ENCODE measurements at places on chromosomes 1 and 21.
A peak's percentile ranks its signal among the peaks of the same experiment; 100 is the strongest.

DNA sequence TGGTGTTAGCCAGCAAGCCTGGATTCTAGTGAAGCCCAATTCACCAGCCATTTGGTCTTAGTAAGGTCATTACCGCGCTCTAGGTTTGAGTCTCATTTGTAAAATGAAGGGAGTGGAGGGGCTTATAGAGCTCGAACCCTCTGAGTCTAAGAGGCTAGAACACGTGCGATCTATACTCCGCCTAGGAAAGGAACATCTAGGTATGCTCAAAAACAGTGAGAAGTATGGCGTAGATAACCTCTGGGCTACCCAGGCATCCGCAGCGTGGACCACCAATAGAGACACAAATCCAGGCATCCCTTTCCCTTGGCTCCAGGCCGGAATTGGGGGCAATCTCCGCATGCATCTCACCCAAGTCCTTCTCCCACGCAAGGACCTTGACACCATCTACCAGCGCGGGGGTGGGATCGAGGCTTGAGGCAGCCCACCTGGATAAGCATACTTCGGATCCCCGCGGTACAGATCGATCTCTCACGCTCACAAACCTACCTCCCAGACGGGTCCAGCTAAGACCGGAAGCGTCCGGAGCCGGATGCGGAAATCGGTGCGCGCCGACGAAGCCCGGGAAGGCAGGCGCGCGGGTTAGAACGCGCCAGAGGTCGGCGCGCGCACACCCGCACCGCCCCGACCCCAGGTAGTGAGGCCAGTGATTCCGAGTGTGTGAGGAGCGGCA is at the start of gene METTL25B:
Gene METTL25B (plus strand): TSS at position 544 of the 673 bp plus-strand sequence. CDS start 636 bp downstream, outside the sequence.
- peak; percentile 90 for DNase-seq

DNA sequence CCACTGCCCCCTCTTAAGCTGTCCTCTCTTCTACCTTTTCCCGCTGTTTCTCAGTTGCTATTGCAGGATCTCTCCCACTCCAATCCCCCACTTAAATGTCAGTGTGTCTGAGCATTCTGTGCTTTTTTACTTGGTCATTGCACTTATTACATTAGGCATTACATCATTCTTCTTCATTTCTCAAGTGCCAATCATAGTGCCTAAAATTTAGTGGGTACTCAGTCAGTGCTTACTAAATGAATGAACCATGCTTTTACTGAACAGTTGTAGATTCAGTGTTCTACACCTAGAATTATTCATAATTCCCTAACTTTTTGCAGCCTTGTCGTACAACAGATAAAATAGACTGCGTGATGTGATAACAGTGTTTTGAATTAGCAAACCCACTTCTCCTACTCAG is 19.4 kb downstream of the ARMH1 start:
- DNase-seq: no peak

GRCh38 chr1:93596329-93597089 is 85.1 kb downstream of the BCAR3 start:
- DNase-seq: no peak

GRCh38 chr21:33857846-33858666 is 57.5 kb downstream of the ATP5PO start:
- no peak for DNase-seq

DNA sequence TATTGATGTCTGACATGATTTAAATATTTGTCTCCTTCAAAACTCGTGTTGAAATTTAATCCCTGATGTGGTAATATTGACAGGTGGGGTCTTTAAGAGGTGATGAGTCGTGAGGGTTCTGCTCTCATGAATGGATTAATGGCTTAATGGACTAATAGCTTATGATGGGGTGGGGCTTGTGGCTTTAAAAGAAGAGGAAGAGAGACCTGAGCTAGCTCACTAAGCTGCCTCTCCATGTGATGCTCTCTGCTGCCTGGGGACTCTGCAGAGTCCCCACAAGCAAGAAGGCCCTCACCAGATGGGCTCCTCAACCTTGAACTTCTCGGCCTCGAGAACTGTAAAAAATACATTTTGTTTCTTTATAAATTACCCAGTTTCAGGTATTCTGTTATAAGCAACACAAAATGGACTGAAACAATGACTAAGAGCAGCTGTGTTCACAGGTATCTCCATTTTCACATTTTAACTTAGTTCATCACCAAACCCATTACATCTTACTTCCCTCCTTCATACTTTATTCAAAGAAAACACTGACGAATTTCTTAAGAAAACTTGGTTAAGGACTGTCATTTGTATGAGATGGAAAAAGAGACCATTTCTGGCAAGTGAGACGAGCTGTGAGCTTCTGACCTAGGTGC is 12.1 kb upstream of the AIM2 start:
- no peak for DNase-seq

DNA sequence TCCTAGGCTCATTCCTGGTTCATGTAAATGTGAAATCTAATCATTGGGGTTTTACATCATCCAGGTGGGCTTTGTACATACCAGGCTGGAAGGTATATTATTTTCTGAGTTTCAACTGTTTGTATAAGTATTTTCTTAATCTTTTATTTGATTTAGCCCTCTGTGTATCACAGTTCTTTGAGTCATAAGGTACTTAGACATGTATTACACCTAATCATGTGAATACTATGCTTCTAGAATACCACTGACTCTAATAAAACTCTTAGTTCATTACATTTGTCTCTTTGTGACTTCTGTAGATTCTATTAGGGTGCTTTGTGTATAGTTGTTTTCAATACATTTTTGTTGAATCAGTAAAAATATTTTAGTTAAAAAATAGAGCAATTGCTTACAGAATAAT is 92.8 kb downstream of the ZFYVE9 start:
- no peak for DNase-seq

- no peak for DNase-seq
Measured at GRCh38 chr1:196034080-196034706, 574.0 kb downstream of the KCNT2 start.

DNA sequence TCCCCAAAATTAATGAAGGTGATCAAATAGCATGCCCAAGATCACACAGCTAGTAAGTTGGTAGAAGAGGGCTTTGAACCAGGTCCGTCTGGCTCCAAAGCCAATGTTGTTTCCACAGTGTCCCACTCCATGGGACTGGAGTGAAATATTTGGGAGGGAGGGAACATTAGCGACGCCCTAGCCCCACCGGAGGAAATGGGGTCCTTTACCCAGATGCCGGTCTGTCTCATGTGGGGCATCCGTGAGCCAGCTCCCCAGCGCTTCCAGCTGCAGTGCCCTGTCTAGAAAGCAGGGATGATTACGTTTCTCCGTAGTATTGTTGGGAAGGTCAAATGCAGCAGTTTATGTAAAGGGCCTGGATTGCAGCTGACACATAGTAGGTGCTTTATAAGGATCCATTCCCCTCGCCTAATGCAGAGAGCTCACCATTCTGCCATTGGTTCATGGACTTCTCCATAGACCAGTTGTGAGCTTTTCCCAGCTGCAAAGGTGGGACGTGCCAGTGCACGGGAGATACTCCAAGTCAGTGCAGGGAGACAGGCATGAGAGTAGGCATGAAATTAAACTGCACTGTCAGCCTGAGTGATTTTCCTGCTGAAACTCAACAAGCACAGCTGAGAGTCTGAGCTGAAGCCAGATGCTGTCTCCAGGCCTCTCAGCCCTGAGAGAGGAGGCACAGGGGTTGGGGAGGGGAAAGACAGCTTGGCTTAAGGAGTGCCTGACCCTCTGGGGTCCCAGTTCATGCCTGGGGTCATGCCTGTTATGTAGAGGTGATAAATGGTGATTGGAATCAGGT is 24.7 kb downstream of the QSOX1 start:
- DNase-seq: no peak

- DNase-seq: no peak
Measured at GRCh38 chr21:38897532-38898421, 92.0 kb downstream of the ETS2 start.

DNA sequence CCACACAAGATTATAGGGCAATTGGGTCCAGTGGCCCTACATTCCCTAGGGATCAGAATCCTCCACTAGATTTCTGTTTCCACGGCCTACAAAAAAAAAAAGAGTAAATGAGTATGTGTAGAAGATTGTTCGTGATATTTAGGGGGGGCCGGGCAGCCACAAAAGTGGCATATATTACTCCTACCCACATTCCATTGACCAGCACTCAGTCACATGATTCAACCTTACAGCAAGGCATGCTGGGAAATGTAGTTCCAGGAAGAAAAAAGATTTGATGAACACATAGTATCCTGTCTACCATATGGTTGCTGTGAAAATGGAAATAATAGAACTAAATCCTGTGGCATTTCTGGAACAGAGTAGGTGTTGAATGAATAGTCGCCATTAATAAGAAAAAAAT is 43.4 kb upstream of the GJB5 start:
- peak; percentile 4 for DNase-seq

GRCh38 chr21:36113647-36114428 is 21.0 kb upstream of the CBR3 start:
- peak; percentile 82 for DNase-seq

- no peak for DNase-seq
Measured at GRCh38 chr1:228410015-228410414, 3.4 kb upstream of the TRIM11 start.

DNA sequence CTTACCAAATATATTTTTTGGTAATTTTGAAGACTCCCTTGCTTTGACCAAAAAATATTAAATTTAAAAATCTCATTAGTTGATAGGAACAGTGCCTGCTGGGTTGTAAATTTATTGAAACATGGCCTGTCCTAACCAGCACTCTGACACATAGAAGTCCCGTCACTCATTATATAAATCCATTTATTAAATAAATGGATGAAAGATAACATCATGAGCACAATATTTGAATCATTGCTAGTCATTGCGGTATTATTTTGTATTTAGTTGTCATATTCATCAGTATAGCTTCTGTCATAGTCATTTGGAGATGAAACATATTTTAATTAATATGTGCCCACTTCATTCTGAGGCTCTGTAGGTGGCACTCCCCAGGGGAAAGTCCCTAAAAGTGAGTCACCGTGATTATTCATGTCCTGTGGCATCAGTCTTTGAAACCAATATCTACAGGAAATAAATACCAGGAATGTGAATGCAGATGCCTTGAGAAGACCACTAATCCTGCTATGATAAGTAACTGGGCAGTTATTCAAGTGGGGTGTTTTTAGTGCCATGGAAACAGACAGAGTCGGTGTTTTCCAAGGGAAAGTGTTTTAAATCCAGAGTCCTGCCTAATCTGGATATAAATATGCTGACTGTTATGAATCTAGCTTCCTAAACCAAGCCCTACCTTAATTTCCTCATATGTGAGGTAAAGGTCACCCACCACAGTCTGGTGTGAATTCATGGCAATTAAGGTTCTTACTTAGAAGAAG is 302.0 kb downstream of the DUSP10 start:
- DNase-seq: peak; percentile 88

GRCh38 chr1:10161541-10162290 is 48.7 kb upstream of the KIF1B start:
- DNase-seq: no peak

- DNase-seq: peak; percentile 33
Measured at GRCh38 chr1:94025383-94026340, 95.3 kb downstream of the ABCA4 start.

DNA sequence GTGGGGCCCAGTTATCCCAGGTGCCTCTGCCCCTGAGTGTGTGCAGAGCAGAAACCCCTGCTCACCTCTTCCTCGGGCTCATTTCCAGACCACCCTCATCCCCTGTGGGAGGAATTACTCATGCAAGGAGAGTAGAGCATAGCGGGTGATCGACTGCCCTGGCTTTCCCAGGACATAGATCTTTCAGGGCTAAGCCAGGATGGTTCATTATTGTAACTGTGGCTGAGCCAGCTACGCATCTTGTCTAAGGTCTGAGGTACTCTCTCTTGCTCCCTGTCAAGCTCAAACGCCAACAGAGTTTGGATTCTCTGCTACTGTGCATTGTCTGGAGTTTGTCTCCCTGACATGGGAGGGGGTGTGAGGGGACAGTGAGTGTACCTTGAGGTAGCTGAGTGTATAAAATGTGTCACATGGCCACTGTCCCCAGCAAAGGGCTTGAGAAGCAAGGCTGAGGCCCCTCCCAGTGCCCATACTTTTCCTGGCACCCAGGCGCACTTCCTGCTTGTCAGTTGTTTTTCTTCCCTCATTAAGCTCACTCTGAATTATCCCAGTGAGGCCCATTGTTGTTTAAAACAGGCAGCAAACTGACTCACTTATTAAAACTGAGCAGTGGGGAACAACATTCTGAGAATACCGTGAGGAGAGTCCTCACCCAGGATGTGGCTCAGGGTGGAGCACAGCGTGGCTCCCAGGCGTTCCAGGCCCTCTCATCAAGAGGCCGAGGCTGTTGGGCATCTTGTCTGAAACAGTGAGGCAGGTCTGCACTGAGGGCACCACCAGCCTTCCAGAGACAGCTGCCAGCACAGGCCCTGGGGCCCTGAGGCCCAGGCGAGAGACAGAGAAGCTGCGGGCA is 92.9 kb downstream of the LAMC2 start:
- DNase-seq: no peak

- no peak for DNase-seq
Measured at GRCh38 chr1:1034439-1034781, 14.5 kb downstream of the AGRN start.

GRCh38 chr1:41802532-41803501 is 115.9 kb downstream of the HIVEP3 start:
- peak; percentile 59 for DNase-seq

DNA sequence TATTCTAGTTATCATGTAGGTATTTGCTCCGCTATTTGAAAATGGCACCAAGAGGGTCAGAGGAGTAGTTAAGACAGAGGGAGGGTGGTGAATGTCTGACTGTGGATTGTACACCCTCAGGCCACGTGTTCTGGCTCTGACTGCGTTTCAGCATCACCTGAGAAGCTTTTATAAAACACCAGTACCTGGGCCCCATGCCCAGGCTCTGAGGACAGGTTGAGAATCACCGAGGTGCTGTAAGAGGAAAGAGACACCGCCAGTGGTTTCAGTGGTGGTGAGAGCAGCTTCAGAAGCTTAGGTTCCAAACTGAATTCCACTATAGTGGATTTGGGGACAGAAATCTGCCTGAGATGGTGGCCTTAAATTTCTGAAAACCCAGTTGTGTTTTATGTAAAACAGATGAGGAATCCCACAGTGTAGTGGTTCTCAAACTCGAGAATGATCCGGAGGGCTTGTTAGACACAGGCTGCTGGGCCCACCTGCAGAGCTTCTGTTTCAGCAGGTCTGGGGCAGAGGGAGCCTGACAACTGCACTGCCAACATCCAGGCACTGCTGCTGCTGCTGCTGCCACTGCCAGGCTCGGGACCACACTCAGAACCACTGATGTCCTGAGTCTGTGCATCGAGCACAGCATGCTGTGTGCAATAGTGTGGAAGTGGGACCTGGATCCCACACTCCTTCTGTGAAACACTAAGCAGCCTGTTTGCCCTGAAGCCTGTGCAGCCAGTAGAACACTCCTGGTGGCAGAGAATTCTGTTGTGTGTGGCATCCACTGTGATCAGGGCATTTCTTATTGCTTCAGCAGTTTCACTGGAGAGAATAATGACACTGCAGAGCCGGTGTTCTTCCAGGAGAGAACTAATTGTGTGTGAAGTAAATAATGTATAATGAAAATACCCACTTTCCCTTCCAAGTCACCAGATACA is 98.7 kb downstream of the SUSD4 start:
- DNase-seq: no peak

DNA sequence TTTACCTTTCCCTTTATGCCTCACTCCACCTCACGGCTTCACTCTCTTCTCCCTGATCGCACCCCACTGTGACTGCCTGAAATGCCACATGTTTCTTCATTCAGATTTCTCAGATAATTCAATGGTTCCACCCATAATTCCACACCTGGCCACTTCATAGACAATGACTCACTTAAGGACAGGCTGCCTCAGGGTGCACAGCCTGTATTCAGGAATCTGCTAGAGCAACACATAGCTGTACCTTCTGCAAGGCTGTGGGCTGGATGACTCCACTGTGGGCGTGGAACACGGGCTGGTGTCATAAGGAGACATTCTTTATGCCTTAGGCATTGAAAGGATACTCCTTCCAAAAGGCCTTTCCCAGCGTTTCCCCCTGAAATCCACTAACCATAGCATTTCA is 36.1 kb downstream of the L1TD1 start:
- no peak for DNase-seq

GRCh38 chr1:30412241-30413110 is 310.9 kb downstream of the MATN1 start:
- DNase-seq: peak; percentile 40

All from activated CD4-positive, alpha-beta T cell treated with anti-CD3 and anti-CD28 coated beads, Interleukin-10, Interleukin-2, amounts not matched to agents 100 ng/mL and 50 ng/mL, durations not matched to agents 16 hours and 8 hours (primary cell).